H9 (cell line): ENCODE measurements at places on chromosomes 6 and 20. TPM values are rescaled to one million over a fixed set of nuclear protein-coding genes. Genes with fewer than 3 reads are reported as not detected.

The OPRM1 gene
- not detected in 2 replicates for total RNA-seq

The EBF4 gene
- 3.9 and 4.3 TPM in 2 replicates for total RNA-seq

The LRP11 gene
- total RNA-seq: 14.8 and 15.6 TPM in 2 replicates

The KCNK5 gene
- 30.0 and 31.8 TPM in 2 replicates for total RNA-seq

The SOBP gene
- total RNA-seq: 3.8 and 4.3 TPM in 2 replicates

The FAM83B gene
- 5.2 and 5.7 TPM in 2 replicates for total RNA-seq

The POM121L2 gene
- not detected in 2 replicates for total RNA-seq

The ERVFRD-1 gene
- total RNA-seq: not detected in 2 replicates

The BAG2 gene
- 8.2 and 8.4 TPM in 2 replicates for total RNA-seq

The TUBB2B gene
- total RNA-seq: 317 and 320 TPM in 2 replicates

The ARMC12 gene
- total RNA-seq: 1.5 and 1.7 TPM in 2 replicates

The SLPI gene
- not detected in 2 replicates for total RNA-seq

The GINS1 gene
- 74.3 and 74.5 TPM in 2 replicates for total RNA-seq

The SIRPG gene
- total RNA-seq: not detected in 2 replicates

The RIMS1 gene
- 0.83 and 1.2 TPM in 2 replicates for total RNA-seq

The NXT1 gene
- 25.5 and 27.1 TPM in 2 replicates for total RNA-seq

The RNF114 gene
- 73.4 and 75.5 TPM in 2 replicates for total RNA-seq

The KCNQ2 gene
- 69.2 and 71.5 TPM in 2 replicates for total RNA-seq

The TMEM74B gene
- 4.9 and 6.2 TPM in 2 replicates for total RNA-seq

The SAMD3 gene
- 0.26 and 0.39 TPM in 2 replicates for total RNA-seq

The ARHGAP40 gene
- 0.17 and 0.26 TPM in 2 replicates for total RNA-seq

The MOXD1 gene
- total RNA-seq: 2.3 and 2.5 TPM in 2 replicates

The THBD gene
- 0.15 and 0.28 TPM in 2 replicates for total RNA-seq

The HCK gene
- 1.7 and 1.8 TPM in 2 replicates for total RNA-seq

The SLC22A3 gene
- 2.7 and 2.8 TPM in 2 replicates for total RNA-seq

The SPATS1 gene
- not detected in 2 replicates for total RNA-seq

The EDN3 gene
- 0.20 and 0.24 TPM in 2 replicates for total RNA-seq

The CD24 gene
- 1,507 and 1,551 TPM in 2 replicates for total RNA-seq

The TAAR2 gene
- not detected in 2 replicates for total RNA-seq

The FNDC11 gene
- total RNA-seq: 2.5 and 2.7 TPM in 2 replicates

The NUS1 gene
- 55.8 and 56.9 TPM in 2 replicates for total RNA-seq

The BMP5 gene
- not detected in 2 replicates for total RNA-seq

The FOXQ1 gene
- total RNA-seq: 0.15 TPM in 1 of 2 replicates, not detected in the other

The NT5E gene
- 0.33 and 0.52 TPM in 2 replicates for total RNA-seq

The CDSN gene
- total RNA-seq: not detected in 2 replicates

The CAGE1 gene
- total RNA-seq: 0.28 TPM in 1 of 2 replicates, not detected in the other

The PHACTR1 gene
- total RNA-seq: 13.6 and 15.9 TPM in 2 replicates

The DSP gene
- 47.9 and 48.9 TPM in 2 replicates for total RNA-seq

The DEFB132 gene
- not detected in 2 replicates for total RNA-seq

The POPDC3 gene
- 5.7 and 6.0 TPM in 2 replicates for total RNA-seq

The SIRPD gene
- total RNA-seq: not detected in 2 replicates

The FOXS1 gene
- total RNA-seq: 0.22 TPM in 1 of 2 replicates, not detected in the other

The PLEKHG1 gene
- total RNA-seq: 0.64 and 1.0 TPM in 2 replicates

The HAO1 gene
- total RNA-seq: not detected in 2 replicates
